ENCODE measurements at places on chromosomes 1 and 21. TPM values are rescaled to one million over a fixed set of nuclear protein-coding genes. Genes with fewer than 3 reads are reported as not detected.

DNA sequence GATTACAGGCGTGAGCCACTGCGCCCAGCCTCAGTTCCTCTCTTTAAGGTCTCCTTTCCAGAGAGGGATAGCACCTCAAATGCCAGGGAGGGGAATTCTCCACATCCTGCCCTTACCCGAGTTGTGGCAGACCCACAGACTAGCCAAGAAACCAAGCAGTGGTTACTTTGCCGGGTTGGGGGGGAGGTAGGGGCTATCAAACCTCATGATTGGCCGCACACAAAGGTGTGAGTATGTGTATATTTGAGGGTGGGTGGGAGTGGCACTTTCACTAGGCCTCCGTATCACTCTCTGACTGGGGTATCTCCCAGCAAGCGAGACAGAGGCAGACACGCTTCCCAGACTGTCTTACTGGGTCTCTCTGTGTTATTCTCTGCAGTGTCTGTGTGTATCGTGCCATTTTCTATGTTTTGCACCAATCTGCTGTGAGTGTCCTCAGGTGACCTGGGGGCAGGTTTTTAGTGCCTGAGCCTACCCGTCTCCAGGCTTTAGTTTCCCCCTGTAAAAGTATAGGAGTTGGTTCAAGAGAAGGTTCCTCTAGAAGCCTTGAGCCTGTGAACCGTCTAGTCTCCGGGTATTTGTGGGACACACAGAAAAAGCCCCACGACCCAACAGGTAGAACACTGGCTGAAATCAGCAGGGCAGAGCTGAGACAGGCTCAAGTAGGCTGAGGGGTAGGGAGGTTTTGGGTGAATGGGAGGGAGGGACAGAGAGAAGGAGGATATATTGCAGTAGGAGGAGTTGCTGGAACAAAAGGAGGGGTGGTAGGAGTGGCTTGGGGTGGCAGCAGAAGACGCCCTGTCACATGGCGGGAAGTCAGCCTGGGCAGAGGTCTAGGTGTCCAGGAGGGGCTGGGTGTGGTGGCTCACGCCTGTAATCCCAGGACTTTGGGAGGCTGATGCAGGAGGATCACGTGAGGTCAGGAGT, 10.3 kb downstream of the LMNA start:
- no peaks in the 10 kb centered on the region for H3K27me3 ChIP-seq
- peaks cover 88% of the 10 kb centered on the region for H3K4me1 ChIP-seq
- DNase-seq, result peak; percentile 59
- peak overlapping the region; percentile 73 for H3K27ac ChIP-seq
- H3K36me3 ChIP-seq, result peaks cover 10% of the 10 kb centered on the region

- DNase-seq, result peak; percentile 38
- peaks cover 11% of the 10 kb centered on the region for H3K36me3 ChIP-seq
- H3K4me3 ChIP-seq, result no peak overlapping the region
- no peaks in the 10 kb centered on the region for H3K27me3 ChIP-seq
These were observed 98.8 kb downstream of the RABGAP1L start for GRCh38 chr1:174258148-174258550.

DNA sequence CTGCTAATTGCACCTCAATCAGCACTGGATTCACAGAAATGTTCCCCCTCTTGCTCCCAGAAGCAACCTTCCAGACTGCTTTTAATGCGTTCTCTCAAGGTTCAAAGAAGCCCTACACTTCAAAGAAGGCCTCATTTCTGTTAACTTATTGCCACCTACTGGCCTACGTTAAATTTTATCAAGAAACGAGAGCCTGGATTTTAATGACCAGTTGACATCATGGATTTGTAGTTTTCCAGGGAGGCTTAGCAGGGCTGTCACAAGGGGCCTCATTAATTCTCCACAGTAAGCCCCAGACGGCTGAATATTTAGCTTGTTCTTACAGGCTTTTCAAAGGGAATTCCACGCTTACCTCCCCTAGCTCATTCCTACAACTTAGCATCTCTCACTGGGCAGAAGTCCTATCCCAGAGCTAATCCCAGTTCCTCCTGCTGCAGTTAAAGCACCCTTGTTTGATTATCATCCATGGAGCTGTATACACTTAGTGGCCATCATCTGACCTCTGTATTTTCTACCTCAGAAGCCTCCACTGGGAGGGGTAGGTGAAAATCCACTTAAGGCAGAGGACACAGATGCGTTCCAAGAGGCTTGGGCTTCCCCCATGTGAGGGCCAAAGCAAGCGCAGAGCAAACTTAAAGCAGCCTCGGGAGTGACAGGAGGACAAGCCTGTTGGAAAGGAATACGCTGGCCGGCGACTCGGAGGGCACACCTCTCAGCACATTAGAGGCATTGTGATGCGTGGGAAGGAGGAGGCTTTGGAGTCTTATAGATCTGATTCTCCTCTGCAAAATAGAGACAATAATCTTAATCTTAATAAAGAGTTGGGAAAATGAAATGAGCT, 32.2 kb upstream of the CYP4X1 start:
- no peaks in the 10 kb centered on the region for H3K36me3 ChIP-seq
- DNase-seq, result no peak
- no peak overlapping the region for H3K27ac ChIP-seq
- no peaks in the 10 kb centered on the region for H3K4me1 ChIP-seq

DNA sequence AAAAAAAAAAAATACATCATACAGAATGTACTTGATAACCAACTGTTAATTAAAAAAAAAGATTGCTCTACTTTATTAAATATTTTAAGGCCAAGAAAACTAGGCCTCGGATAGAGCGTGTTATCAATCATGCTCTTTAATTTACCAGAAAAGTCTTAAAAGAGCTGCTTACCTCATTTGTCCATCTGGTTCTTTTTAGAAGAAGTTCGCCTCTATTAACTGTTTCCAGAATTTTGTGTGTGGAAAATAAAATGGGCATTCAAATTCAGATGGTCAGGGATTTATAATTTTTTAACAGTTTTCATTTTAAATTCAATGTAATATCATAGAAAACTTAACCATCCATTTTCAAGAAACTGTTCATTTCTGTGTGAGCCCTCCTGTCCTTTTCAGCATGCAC, 53.8 kb downstream of the KCNK1 start:
- no peak overlapping the region for H3K4me3 ChIP-seq
- peaks cover 9% of the 10 kb centered on the region for H3K27me3 ChIP-seq
- H3K27ac ChIP-seq, result no peak overlapping the region
- peaks cover 5% of the 10 kb centered on the region for H3K4me1 ChIP-seq
- H3K36me3 ChIP-seq, result peaks cover 2% of the 10 kb centered on the region
- no peak for DNase-seq

- no peak overlapping the region for H3K4me3 ChIP-seq
- no peak overlapping the region for H3K27ac ChIP-seq
- no peaks in the 10 kb centered on the region for H3K36me3 ChIP-seq
- DNase-seq, result no peak
These were observed 28.0 kb upstream of the NRDC start for GRCh38 chr1:51906306-51907078.

- H3K36me3 ChIP-seq, result no peaks in the 10 kb centered on the region
- H3K4me3 ChIP-seq, result no peak overlapping the region
- no peak overlapping the region for H3K27ac ChIP-seq
- peaks cover 6% of the 10 kb centered on the region for H3K27me3 ChIP-seq
- no peaks in the 10 kb centered on the region for H3K4me1 ChIP-seq
These were observed 43.8 kb downstream of the ACTL8 start for GRCh38 chr1:17798799-17799382.

- H3K36me3 ChIP-seq, result peaks cover 38% of the 10 kb centered on the region
- DNase-seq, result no peak
- H3K27me3 ChIP-seq, result no peaks in the 10 kb centered on the region
- H3K4me1 ChIP-seq, result peaks cover 56% of the 10 kb centered on the region
- H3K4me3 ChIP-seq, result peak overlapping the region; percentile 88
These were observed 3.9 kb downstream of the TXNIP start for GRCh38 chr1:145992502-145992936.

GRCh38 chr1:223102797-223103533, 40.1 kb downstream of the TLR5 start:
- H3K4me1 ChIP-seq, result no peaks in the 10 kb centered on the region
- DNase-seq, result no peak
- H3K27ac ChIP-seq, result no peak overlapping the region
- peaks cover 10% of the 10 kb centered on the region for H3K27me3 ChIP-seq

- no peak for DNase-seq
- H3K4me1 ChIP-seq, result peaks cover 44% of the 10 kb centered on the region
- H3K4me3 ChIP-seq, result no peak overlapping the region
- H3K27ac ChIP-seq, result peak overlapping the region; percentile 63
- H3K36me3 ChIP-seq, result peaks cover 2% of the 10 kb centered on the region
These were observed 36.9 kb upstream of the RGS1 start for GRCh38 chr1:192538407-192539296.

GRCh38 chr1:27141266-27142003, 13.5 kb downstream of the SLC9A1 start:
- peaks cover 3% of the 10 kb centered on the region for H3K36me3 ChIP-seq
- no peak overlapping the region for H3K4me3 ChIP-seq
- H3K27me3 ChIP-seq, result no peaks in the 10 kb centered on the region

- peak overlapping the region; percentile 28 for H3K4me3 ChIP-seq
- H3K4me1 ChIP-seq, result peaks cover 17% of the 10 kb centered on the region
- H3K27ac ChIP-seq, result no peak overlapping the region
- H3K27me3 ChIP-seq, result no peaks in the 10 kb centered on the region
- DNase-seq, result peak; percentile 75
These were observed 26.6 kb upstream of the RGS13 start for GRCh38 chr1:192609110-192610079.

DNA sequence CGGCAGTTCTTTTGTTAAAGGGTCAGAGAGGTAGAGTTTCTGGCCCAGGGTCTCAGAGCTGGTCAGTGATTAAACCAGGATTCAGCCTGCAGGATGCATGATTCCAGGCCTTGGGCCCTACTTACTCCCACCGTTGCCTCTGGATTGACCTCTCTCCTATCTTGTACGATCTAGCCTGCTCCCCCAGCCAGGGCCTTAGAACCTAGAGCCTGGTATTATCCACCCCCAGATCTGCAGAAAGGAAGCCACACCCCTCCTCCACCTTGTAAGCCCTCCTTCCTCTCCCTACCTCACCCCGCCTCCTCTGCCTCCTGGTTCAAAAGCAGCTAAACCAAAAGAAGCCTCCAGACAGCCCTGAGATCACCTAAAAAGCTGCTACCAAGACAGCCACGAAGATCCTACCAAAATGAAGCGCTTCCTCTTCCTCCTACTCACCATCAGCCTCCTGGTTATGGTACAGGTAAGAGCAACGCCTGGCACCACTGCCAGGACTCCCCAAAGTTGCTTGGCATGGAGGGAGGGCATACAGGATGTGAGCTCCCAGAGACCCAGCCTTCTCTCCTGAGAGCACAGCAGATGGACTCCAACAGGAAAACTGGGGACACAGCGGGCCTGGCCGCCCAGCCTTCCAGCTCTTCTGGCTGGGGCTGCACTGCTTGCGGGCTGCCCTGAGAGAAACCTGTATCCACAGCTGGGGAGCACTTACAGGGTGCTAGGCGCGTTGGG, at the start of gene CD52:
Gene CD52 (plus strand): TSS at position 347 of the 726 bp plus-strand sequence. CDS start 60 bp downstream, at position 407.
- peak within 1 kb of the TSS; percentile 91 for H3K27ac ChIP-seq
- H3K4me3 ChIP-seq, result peak within 1 kb of the TSS; percentile 91
- peak; percentile 82 for DNase-seq
- peaks cover 63% of the 10 kb centered on the region for H3K4me1 ChIP-seq
- no peaks in the 10 kb centered on the region for H3K27me3 ChIP-seq

Gene PINK1
- total RNA-seq, result 4.8 TPM

Gene SPRR2A
- total RNA-seq, result not detected

Gene MANEAL
- 1.5 TPM for total RNA-seq

Measured in activated CD4-positive, alpha-beta memory T cell treated with anti-CD3 and anti-CD28 coated beads for 36 hours (primary cell).